ENCODE measurements at places on chromosomes 11 and 22.

- no peak for DNase-seq
Measured at GRCh38 chr11:75199412-75199955, 41.1 kb upstream of the TPBGL start.

GRCh38 chr22:35591714-35592417 lies 25.3 kb downstream of the MB start:
- DNase-seq, result no peak

DNA sequence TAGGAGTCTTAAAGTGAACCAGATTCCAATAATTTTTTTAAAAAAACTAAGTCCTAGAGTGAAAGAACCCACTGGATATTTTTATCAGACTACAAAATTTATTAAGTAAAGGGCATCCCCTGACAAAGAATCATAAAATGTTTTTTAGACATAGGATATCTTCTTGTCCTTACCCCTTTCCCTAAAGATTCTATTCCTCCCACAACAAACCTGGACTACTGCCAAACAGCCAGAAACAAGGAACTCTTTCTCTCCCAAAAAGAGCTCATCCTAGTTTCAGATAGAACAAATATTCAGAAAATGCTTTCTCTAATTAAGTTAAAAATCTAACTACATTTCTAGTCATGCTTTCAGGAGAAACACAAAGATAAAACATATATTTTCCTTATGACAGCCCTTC lies 327.1 kb downstream of the FAM181B start:
- DNase-seq, result no peak

DNA sequence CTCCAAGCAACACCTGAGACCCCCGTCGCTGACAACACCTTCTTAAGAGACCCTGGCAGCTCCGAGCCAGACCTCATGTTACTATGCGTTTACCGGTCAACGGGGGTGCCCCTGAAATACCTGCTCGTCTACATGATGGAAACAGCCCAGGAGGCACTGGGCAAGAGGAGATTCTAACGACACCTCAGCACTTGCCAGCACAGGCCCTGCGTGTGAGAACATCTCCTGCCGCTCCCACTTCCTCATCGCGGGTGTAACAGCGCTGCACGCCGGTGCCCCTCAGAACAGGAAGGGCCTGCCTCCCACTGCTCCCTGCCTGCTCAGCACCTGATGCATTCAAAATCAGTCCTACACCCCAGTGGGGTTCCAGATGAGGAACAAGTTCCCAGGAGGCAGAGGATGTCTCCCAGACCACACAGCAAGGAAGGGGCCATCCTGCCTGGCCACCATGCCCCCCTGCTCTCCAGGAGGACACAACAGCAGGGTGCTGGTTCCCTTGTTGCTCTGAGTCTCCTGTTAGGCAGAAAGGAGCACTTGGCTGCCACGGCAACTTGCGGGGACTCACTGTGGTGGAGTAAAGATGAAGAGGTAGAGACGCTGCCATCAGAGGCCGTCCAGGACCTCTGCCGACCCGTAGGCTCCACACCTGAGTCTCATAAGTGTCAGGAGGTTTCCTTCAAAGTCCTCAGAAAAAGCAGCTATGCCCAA lies 2.1 kb downstream of the TOLLIP start:
- no peak for DNase-seq

- no peak for DNase-seq
Measured at GRCh38 chr22:33022231-33022630, 36.0 kb downstream of the SYN3 start.
